ENCODE measurements at places on chromosomes 2 and 18.

DNA sequence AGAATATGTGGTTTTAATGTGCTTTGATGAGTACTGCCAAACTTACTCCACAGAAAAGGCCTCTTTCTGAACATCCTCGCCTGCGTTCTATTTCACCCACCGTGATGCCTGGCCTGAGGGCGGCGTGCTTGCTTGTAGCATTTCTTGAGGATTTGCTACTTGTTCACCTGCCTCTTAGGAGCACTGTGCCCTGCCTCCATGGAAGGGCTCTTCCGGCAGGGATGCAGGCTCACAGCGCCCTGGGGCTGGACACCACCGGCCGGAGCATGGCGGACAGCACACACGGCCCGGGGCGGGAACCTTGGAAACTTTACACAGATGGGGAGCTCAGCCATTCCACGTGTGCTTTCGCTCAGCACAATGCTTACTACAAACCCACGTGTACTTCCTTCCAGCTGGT lies 37.1 kb downstream of the ANO7 start:
- DNase-seq, result no peak

DNA sequence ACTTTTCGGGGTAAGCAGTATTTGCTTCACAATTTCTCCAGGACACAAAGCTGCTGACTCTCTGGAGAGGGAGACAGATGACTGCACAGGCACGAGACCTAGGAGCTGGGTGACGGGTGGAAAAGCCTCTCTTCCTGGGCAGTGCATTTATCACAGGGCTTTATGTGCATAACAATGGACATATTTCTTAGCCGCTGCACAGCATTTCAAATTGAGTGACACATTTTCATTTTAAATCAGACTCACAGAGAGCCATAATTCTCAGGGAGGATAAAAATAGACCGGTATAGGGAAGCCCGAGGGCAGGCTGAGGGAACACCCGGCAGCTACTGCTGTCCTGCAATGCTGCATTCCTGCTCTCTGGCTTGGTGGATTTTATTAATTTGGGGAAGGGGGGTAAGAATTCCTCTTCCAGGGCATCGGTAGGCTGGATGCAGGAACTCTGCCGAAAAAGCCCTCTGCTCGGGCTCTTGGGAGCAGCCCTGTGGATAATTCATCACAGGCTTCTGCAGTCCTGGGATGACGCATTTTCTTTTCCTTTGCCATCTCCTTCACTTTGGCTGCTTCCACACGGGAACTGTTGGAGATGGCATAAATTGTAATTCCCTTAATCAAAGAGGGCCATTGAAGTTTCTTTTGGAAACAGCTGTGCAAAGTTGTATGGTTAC lies 108.1 kb upstream of the ACAA2 start:
- DNase-seq, result no peak

GRCh38 chr2:25250331-25251070 lies 82.1 kb upstream of the POMC start:
- DNase-seq, result no peak

- DNase-seq, result no peak
Measured at GRCh38 chr2:43034242-43034619, 192.2 kb downstream of the ZFP36L2 start.

DNA sequence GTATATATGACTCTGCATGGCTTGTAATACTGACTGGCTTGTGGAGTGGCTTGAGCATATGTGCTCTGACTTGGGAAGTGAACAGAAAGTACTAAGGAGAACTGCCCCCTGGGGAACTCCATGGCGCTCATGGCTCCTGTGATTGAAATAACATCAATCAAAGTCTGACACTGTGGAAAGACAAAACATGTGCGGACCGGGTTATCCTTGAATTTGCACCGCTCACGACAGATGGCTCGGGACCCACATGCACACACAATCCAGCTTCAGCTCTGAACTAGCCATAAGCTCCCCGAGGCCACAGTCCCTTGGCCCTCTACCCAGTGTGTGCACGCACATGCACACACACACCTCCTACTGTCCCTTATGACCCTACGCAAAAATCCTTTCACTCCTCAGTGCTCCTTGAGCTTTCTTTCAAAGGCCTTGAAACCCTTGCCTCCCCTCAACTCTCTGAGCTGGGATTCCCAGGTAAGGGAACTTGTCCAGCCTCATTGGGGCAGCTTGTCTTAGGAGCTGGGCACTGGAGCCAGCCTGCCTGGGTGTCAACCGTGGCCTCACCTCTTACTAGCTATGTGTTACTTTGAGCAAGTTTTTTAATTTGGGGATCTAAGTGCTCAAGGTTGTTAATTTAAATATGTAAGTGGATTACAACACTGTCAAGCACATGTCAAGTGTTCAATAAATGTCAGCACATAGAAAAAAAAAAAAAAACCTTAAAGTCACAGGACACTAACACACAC lies 43.6 kb downstream of the MRPS5 start:
- DNase-seq, result no peak

GRCh38 chr2:70508711-70509462 lies 44.7 kb downstream of the TGFA start:
- no peak for DNase-seq

DNA sequence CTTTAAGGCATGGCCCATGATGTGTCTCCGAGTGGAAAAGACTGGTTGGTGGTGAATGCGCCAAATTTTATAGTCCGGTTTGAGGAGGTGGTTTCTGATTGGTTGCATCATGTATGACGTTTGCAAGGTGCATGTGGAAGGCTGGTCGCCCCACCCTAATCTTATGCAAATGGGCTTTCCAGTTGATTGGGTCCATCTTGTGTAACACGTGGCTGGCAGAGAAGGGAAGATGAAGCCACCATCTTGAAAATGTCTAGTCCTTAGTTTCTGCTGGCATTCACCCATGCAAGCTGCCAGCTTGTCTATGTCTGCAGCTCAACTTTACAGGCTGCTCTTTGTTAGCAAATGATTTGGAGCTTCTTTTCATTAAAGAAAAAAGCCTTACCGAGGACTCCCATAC lies 132.2 kb downstream of the PIK3C3 start:
- no peak for DNase-seq

- DNase-seq, result no peak
Measured at GRCh38 chr18:78087338-78087737, 837.7 kb downstream of the GALR1 start.

DNA sequence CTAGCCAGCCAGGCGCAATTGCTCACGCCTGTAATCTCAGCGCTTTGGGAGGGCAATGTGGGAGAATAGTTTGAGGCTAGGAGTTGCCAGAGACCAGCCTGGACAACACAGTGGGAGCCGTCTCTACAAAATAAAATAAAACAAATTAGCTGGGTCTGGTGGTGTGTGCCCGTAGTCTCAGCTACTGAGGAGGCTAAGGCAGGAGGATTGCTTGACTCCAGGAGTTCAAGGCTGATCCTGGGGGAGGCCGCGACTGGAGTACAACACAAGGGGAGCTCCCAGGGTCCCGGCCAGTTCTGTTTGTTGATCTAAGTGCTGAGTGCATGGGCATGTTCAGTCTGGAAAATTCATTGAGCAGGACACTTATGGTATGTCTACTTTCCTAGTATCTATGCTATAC lies 2.6 kb downstream of the ST3GAL5 start:
- DNase-seq, result no peak

GRCh38 chr2:70340761-70341476 lies 39.1 kb upstream of the FAM136A start:
- no peak for DNase-seq

DNA sequence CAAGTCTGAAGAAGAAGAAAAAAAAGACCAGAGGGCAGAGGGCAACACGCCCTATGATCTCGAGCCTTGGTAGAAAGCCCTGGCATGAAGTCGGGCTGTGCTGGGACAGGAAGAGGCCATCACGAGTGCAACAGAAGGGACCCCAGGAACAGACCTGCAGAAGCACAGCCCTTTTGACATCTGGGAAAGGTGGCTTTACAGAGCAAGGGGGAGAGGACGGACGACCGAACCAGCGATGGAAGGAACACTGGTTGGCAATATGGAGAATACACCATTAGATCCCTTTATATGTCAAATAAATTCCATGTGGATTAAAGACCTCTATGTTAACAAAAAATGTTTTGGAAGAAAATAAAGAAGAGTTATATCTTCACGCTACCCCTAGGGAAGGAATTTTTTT lies 10.7 kb downstream of the KIF1A start:
- DNase-seq, result no peak

DNA sequence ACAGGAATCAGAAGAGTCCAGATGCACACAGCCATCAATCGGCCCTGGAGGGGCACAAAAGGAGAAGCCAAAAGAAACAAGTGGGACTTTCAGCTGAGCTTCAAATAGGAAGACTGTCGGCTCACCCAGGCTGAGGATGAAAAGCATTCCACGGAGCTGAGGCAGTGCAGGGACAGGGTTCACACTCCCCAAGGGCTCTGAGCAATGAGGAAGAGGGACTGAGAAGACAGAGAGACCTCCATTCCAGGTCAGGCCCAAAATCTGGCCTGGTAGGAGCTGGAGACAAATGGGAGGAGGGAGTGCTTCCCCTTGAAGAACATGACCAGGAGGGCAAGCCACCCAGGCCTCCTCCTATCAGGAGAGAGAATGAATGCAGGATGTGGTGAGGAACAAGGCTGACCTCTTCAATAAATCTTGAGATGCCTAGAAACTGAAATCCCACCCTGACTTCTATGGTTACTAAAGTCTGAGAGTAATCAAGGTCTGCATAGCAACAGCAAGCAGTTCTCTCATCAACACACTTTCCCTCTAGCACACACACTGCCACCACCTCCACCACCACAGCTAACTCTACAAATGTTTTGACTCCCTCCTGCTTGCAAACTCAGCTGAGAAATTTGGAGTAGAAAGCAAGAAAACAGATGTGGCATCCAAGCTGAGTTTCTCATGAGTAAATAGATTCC lies 434.4 kb downstream of the TNS1 start:
- no peak for DNase-seq

DNA sequence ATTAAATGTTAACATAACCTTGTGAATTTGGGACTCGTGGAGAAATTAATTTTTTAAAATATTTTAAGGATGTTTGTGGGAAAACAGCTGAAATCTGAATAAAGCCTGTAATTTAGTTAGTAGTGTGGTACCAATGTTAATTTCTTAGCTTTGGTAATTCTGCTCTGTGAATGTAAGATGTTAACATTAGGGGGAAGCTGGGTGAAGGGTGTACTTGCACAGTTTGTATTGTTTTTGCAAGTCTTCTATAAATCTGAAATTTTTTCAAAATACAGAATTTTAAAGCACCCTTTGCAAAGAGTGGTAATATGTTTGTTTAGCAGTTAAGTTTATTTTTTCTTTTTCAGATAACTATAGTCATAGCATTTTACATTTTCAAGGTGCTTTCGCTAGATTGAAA lies 4.5 kb downstream of the PTPRM start:
- DNase-seq, result no peak

DNA sequence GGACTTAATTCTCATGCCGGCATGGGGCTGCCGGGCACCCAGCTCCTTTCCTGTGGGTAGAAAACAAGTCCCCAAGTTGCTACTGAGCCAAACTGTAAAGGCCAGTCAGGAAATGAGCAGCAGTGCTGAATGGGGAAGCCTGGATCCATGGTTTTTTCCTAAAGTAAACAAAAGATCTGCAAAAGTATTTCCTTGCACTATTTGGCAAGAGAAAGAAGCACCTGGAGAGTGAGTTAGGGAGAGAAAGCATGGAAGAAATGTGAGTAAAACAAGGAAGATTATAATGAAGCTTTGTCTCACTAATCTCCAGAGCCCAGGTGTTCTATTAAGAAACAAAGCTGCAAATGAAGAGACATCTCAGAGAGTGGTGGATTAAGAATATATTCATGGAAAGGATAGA lies 117.6 kb downstream of the METTL8 start:
- no peak for DNase-seq

- no peak for DNase-seq
Measured at GRCh38 chr2:184031402-184032147, 566.8 kb upstream of the ZNF804A start.

- DNase-seq, result no peak
Measured at GRCh38 chr2:208792766-208793165, 386.2 kb downstream of the PTH2R start.

DNA sequence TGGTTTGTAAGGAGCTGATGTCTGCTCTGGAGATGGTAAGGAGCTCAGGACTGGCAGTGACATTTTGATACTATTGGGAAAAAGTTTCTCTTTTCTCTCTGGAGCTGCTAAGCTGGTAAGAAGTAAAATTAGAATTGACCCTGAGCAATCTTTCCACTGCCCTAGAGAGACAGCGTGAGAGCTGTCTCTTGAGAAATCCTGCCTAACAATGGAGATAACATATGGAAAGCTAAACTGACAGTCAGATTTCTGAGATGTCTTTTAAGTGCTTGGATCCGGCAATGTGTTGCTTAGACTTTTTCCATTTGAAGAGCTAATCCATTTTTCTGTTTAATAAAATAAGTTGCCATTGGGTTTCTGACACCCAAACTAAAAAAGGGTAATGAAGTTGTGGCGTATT lies 302.4 kb downstream of the KCNS3 start:
- DNase-seq, result no peak

GRCh38 chr2:102021779-102022178 lies 30.0 kb downstream of the IL1R2 start:
- no peak for DNase-seq

- DNase-seq, result no peak
Measured at GRCh38 chr2:20868377-20868776, 45.5 kb upstream of the LDAH start.

GRCh38 chr2:66334237-66335029 lies 100.5 kb upstream of the MEIS1 start:
- no peak for DNase-seq

DNA sequence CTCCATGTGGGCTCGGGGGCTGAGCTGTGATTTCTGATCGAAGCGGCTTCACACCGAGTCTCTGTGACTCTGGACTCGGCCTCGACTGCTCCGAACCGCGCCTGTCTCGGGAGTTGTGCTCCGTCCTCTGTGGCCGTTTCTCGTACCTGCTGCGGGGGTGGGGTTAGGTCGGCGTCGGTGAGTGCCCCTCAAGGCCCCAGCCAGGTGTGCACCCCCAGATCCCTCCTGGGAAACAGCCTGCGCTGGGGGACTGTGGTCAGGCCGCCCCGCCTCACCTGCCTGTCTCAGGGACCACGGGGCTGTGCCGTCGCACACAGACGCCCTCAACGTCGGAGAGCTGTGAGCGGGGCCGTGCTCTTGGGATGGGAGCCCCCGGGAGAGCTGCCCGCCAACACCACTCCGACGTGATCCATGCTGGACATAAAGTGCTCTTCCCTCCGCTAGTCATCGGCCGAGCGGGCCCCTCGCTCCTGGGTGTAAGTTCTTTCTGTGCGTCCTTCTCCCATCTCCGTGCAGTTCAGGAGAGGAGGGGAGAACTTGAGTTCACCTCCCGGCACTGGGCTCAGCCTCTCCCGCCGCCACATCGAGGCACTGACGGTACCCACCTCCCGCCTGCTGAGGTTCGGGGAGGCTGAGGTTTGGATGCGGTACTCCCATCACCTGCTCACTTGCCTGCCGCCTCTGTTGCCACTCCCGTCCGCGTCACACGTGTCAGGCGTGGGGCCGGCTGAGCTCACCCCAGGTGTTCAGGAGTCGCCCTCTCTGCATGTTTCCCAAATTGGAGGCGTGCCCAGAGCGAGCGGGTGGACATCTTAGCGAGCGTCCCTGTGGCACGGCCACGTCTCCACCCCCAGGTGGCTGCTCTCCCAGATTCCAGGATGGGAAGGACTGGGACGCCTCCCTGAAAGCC lies 55.7 kb downstream of the CTDP1 start:
- DNase-seq, result no peak

All from glomerular endothelial cell (primary cell).